ENCODE measurements at places on chromosomes 3 and 15. TPM values are rescaled to one million over a fixed set of nuclear protein-coding genes. Genes with fewer than 3 reads are reported as not detected.

The CIP2A gene
- 58.5 TPM for total RNA-seq

The TMC3 gene
- total RNA-seq, result not detected

The CNTN6 gene
- total RNA-seq, result not detected

The DNAH12 gene
- 0.05 TPM for total RNA-seq

The SLC6A1 gene
- total RNA-seq, result not detected

The LMOD3 gene
- not detected for total RNA-seq

The APOD gene
- not detected for total RNA-seq

DNA sequence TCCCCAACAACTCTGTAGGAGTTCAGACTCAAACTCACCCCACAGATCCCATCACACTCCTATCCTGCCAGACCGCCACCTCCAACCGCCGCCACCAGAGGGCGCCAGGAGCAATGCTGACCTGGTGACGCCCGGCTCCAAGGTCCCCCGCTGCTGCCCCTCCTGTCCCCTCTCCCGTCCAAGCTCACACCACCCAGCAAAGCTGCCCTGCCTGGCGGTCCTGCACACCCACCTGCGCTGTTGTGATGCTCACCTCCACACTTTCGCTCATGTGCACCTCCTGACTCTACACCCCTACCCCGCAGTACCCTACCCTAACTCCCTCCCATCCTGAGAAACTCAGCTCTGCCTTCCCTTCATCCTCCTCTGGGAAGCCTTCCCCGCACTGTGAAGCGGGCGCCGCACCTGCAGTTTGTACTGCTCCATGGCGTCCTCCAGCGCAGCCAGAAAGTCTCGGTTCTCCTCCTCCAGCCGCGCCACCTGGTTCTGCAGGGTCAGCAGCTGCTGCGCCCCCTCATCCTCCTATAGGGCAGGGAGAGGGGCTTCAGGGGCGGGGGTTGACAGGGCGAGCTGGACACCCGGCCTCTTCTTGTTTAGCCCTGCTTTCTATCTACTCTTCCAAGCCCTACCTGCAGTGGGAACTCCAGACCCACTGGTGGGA is 7.9 kb downstream of the KIF7 start:
- H3K36me3 ChIP-seq, result no peaks in the 10 kb centered on the region
- H3K4me1 ChIP-seq, result peaks cover 4% of the 10 kb centered on the region
- no peak overlapping the region for H3K27ac ChIP-seq
- DNase-seq, result peak; percentile 74
- H3K27me3 ChIP-seq, result peaks cover 3% of the 10 kb centered on the region

- H3K27me3 ChIP-seq, result no peaks in the 10 kb centered on the region
- peaks cover 45% of the 10 kb centered on the region for H3K4me1 ChIP-seq
- no peak for DNase-seq
- no peak overlapping the region for H3K27ac ChIP-seq
- H3K4me3 ChIP-seq, result no peak overlapping the region
- peaks cover 9% of the 10 kb centered on the region for H3K36me3 ChIP-seq
Measured at GRCh38 chr3:130905551-130905950, 11.7 kb downstream of the ATP2C1 start.

GRCh38 chr3:111915905-111916304 is 56.8 kb downstream of the PHLDB2 start:
- peaks cover 3% of the 10 kb centered on the region for H3K27me3 ChIP-seq
- no peaks in the 10 kb centered on the region for H3K4me1 ChIP-seq
- no peaks in the 10 kb centered on the region for H3K36me3 ChIP-seq
- no peak overlapping the region for H3K4me3 ChIP-seq
- H3K27ac ChIP-seq, result no peak overlapping the region

- no peak overlapping the region for H3K27ac ChIP-seq
- H3K4me1 ChIP-seq, result no peaks in the 10 kb centered on the region
- DNase-seq, result no peak
Measured at GRCh38 chr3:148510116-148510515, 187.6 kb upstream of the AGTR1 start.

DNA sequence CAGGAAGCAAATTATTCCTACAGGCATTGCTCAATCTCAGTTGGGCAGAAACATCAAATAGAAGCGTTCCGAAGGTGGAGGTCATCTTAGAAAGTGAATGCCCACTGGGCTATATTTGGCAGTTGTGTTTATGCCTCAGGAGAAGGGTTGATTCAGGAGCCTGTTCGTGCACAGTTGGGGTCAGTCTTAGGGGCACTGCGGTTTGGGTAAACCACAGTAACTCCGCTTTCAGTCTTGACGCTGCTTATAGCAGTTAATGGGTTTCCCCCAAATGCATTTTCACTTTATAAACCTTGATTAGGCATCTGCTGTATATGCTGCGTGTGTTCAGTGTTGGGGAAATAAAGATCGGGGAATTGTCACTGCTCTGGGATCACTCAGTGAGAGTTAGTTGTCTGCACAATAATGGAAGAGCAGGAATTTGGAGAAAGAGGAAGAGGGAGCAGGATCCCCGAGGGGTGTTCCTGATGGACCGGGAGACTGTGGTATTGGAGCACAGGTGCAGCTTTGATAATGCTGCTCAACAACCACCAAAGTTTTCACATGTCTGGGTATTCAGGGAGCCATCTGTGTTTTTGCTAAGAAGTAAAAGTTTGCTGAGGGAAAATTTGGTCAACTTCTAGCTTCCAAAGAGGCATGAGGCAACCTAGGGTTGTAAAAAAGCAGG is 124.3 kb upstream of the EIF1B start:
- no peak overlapping the region for H3K4me3 ChIP-seq
- no peak overlapping the region for H3K27ac ChIP-seq
- no peaks in the 10 kb centered on the region for H3K4me1 ChIP-seq
- no peaks in the 10 kb centered on the region for H3K36me3 ChIP-seq
- H3K27me3 ChIP-seq, result no peaks in the 10 kb centered on the region

Data from activated CD8-positive, alpha-beta T cell treated with anti-CD3 and anti-CD28 coated beads, Interleukin-2, amount 10 ng/mL, durations not matched to agents 7 days and 5 days (primary cell).